NCI-H2081 treated with DMSO at 0.1 percent for 48 hours (cell line): ENCODE measurements at places on chromosomes 4 and X.

DNA sequence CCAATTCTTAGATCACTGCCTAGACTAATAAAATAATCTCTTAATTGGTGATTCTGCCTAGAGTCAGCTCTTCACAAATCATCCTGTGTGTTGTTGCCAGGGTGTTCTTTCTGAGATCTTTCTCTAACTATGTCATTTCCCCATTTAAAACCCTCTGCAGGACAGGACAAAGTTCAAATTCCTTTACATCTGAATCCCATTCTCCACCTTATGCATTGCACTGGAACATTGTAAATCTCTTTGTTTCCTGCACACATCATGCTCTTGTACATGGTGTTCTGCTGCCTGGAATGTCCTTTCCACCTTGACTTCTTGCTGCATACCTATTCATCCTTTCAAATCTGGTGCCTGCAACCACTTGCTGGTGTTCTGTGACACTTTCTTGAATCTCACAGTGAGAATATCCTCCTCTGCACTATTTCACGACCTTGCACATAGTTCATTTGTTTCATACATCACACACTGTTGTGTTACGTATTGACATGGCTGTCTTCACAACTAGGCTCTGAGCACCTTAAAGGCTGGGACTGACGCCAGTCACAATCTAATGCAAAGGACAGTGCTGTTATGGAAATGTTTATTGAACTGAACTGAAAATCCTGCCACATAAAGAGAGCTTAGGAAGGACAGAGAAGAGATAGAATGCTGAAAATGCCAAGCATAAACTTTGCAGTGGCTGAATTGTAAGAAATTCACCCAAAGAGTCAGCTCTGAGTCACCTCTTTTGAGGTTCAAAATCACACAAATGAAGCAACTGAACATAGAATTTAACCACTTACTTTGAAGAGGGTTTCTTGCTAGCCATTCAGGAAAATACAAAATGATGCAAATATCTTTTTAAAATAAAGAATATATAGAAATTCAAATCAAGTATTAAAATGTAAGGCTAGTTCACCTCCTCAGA lies 26.4 kb upstream of the SMIM14 start:
- no peak for DNase-seq

- no peak for DNase-seq
These were observed 332.5 kb upstream of the FAM241A start for GRCh38 chr4:111812760-111813159.

DNA sequence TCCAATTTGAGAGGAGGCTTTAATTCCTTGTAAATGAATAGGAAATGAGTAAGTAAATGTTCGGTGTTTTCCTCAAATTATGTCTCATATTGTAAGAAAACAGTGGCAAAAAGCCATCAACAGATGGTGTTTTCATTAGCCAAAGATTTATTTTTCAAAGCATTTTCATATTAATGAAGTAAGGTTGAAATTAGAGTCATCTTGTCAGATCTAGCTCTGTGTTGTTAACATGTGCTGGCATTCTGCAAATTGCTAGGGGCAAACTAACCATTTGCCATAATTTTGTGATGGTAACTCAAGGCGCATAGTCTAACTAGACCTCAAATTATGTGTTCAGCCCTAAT lies 24.7 kb downstream of the MID2 start:
- no peak for DNase-seq

GRCh38 chrX:150512461-150512901 lies 55.9 kb upstream of the MTM1 start:
- no peak for DNase-seq

GRCh38 chr4:122480655-122481487 lies 24.3 kb upstream of the IL2 start:
- DNase-seq, result no peak

- no peak for DNase-seq
These were observed 93.2 kb upstream of the AP1S2 start for GRCh38 chrX:15947648-15948317.

DNA sequence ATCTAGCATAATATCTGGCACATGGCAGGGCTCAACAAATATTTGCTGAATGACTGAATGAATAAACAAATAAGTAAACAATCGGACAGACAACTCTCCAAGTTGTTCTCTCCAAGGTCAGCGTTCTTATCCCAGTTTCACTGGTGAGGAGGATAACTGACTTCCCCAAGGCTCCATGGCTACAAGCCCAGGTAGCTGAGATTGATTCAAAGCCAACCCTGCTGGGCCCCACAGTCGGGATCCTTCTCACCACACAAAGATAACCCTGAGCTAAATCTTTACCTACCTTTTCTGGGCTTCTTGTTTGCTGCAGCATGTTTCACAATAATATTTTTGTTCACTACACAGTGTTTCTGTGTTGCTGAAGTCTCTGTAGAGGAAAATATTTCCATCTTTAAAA lies 54.9 kb downstream of the USP46 start:
- no peak for DNase-seq

- no peak for DNase-seq
These were observed 62.3 kb upstream of the SHOX start for GRCh38 chrX:568311-568710.

GRCh38 chr4:40300371-40301162 lies 34.6 kb upstream of the CHRNA9 start:
- DNase-seq, result no peak

DNA sequence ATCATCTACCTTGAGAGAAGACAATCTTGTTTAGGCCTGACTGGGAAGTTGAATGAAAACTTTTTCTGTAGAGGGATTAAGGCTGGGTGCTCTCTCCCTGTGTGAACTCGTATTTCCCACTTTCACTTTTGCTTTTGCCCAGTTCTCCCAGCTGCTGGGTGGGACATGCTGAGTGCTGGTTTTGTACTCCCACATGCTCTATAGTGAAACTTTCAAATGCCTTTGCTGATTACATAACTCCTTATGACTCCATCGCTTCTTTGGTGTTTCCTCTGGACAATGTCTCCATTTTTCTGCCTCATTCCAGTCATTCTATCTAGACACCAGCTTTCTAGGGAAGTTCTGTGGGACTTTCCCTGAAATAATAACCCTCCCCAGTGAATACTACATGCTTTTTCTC lies 100.5 kb downstream of the CLNK start:
- no peak for DNase-seq

GRCh38 chr4:153466949-153467896 lies 1.1 kb downstream of the TMEM131L start:
- peak; percentile 1 for DNase-seq
